ENCODE measurements at places on chromosomes 3 and 15.

- no peak for DNase-seq
Observed at GRCh38 chr3:108333961-108334360, 37.6 kb downstream of the HHLA2 start.

- peak; percentile 78 for DNase-seq
Observed at GRCh38 chr15:40091861-40092255, 16.8 kb downstream of the BMF start.

DNA sequence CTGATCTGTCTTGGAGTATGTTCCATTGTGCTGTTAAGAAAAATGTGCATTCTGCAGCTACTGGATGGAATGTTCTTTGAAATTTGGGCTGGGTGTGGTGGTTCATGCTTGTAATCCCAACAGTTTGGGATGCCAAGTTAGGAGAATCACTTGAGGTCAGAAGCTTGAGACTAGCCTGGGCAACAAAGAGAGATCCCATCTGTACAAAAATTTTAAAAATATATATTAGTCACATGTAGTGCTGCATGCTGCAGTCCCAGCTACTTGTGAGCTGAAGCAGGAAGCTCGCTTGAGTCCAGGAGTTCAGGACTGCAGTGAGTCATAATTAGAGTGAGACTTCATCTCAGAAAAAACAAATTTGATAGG lies 62.8 kb upstream of the PLSCR4 start:
- no peak for DNase-seq

- no peak for DNase-seq
Observed at GRCh38 chr3:49841126-49841696, 15.2 kb downstream of the TRAIP start.

- DNase-seq = no peak
Observed at GRCh38 chr15:77988347-77989295, 88.9 kb downstream of the TBC1D2B start.

DNA sequence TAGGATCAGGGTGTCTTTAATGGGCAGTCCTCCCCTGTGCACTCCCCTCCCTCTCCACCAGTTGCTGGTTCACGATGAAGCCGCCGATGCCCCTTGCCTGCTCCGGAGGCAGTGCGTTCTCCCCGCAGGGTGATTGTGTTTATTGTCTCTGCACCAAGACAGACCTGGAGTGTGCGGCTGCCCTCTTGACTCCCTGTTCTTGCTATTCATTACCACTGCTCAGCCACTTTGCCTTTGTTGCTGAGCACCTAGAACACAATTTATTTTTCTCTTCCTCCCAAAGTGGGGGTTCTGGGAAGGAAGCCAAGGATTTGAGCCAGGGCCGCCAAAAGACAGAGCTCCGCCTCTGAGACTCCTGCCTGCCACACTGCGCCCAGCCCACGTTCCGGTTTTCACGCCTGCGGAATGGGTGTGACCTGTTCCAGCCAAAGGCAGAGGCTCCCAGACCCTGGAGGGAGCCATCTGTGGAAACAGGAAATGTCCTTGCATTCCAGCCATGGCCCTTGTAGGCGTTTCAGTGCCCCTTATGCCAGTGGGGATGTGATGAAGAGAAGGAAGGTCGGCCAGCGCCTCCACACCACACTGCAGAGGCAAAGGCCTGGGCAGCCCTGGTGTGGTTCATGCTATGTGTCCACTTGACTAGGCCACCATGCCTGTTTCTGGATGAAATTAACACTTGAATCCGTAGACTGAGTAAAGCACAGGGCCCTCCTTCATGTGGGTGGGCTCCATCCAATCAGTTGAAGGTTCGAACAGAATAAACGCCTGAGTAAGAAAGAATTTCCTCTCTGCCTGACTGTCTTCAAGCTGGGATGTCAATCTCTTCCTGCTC lies 85.8 kb downstream of the HMG20A start:
- DNase-seq = no peak

DNA sequence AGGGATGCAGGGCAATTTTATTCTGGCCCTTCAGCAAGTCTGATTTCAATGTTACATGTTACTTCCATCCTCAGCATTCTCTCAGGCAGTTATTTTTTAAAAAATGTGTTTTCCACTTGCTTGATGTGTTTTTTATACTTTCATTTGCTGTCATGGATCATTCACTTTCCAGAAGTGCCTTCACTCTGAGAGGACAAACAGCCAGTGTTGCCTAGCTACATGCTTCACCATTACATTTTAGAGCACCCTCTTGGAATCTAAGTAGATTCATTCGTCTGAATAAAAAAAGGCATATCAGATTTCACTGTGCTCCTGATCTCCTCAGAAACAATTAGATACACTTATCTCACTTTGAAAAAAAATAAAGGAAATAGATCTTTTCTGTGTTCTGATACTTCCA lies 93.6 kb upstream of the POU1F1 start:
- no peak for DNase-seq

- DNase-seq = no peak
Observed at GRCh38 chr3:48970586-48970985, 19.5 kb upstream of the P4HTM start.

DNA sequence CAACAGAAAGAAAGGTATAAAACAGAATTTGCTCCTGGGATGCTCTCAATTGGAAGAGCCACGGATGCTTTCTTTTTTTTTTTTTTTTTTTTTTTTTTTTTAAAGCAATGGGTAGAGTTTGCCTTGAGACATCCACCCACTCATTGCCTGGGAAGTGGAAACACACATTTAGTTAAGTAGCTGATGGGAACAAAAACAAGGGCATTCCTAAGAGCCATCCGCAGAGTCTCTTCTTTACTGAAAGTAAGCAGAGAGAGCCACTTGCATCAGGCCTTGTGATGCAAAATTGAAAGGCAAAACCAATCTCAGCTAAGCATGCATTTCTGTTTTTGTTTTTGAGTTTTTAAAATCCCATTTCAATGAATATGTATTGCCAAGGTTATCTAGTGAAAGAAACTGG lies 787.9 kb upstream of the LMCD1 start:
- no peak for DNase-seq

DNA sequence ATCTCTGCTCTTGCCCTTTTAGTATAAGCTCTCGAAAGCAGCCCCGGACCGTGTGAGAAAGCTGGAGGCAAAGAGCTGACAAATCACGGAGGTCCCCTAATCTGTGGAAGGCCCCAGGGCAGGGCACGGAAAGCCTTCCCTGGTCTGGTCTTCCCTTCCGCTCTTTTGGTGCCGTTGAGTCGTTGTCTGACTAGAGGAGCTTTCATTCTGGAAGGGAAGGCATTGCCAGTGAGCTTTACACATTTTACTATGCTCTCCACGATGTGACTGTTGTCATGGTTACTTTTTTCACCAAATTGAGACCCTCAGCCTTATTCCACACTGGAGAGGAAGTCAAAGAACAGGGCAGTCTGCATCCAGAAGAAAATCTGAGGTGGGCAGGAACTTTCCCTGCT lies 71.7 kb downstream of the CYP19A1 start:
- no peak for DNase-seq

- no peak for DNase-seq
Observed at GRCh38 chr3:29759411-29760225, 478.7 kb downstream of the RBMS3 start.

DNA sequence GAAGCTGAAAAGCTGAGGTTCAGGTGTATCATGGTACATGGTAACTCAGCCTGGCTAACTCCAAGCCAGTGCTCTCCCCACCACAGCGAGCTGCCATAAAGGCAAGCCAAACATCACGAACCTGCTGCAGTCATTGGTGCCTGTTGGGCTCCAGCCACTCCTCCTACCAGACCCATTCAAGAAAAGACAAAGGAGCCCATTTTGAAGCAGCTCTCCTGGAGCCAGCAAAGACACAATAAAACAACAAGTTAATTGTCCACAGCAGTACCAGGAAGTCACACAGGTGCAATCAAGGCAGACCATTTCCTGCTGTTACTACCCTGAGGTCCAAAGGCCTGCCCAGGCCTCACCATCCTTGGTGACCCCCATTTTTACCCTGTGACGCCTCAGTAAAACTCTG lies 77.6 kb downstream of the DAPK2 start:
- no peak for DNase-seq

DNA sequence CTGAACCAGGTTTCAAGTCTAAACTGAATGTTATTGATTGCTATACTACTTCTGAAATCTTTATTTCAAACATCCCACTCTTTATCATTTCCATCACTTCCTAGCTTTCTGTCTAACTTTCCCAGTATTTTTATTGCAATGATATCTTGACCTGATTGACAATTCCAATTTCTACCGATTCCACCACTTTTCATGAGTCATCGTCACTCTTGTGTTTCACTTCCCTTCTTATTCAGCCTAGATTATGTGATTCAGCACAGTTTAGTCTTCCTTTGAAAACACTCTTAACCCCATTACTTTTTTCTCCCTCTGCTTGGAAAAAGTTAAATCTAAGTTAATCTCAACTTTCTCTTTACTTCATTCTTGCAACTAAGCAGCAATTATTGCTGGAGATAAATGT lies 62.6 kb downstream of the SLC7A14 start:
- no peak for DNase-seq

DNA sequence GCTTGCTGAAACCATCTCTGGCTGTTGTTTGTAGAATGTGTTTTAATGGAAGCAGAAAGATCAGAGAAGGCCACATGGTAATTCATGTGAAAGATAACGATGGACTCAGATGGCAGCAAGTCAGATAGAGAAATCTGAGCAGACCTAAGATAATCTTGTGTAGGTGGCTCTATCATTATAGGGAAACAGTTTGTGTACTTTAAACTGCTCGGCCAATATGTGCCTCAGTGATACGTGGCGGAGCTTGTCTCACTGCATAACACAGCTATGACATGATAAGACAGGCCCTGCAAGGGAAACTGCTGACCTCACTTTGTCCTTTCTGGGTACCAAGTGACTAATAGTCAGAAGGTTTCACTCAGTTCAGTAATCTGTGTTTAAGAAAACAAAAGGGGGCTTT lies 51.0 kb downstream of the MME start:
- no peak for DNase-seq

GRCh38 chr3:90102146-90102545 lies 994.7 kb downstream of the EPHA3 start:
- DNase-seq = no peak

- no peak for DNase-seq
Observed at GRCh38 chr3:98395101-98395500, 4.6 kb downstream of the OR5K3 start.

- no peak for DNase-seq
Observed at GRCh38 chr3:128073185-128073725, 21.0 kb downstream of the SEC61A1 start.

DNA sequence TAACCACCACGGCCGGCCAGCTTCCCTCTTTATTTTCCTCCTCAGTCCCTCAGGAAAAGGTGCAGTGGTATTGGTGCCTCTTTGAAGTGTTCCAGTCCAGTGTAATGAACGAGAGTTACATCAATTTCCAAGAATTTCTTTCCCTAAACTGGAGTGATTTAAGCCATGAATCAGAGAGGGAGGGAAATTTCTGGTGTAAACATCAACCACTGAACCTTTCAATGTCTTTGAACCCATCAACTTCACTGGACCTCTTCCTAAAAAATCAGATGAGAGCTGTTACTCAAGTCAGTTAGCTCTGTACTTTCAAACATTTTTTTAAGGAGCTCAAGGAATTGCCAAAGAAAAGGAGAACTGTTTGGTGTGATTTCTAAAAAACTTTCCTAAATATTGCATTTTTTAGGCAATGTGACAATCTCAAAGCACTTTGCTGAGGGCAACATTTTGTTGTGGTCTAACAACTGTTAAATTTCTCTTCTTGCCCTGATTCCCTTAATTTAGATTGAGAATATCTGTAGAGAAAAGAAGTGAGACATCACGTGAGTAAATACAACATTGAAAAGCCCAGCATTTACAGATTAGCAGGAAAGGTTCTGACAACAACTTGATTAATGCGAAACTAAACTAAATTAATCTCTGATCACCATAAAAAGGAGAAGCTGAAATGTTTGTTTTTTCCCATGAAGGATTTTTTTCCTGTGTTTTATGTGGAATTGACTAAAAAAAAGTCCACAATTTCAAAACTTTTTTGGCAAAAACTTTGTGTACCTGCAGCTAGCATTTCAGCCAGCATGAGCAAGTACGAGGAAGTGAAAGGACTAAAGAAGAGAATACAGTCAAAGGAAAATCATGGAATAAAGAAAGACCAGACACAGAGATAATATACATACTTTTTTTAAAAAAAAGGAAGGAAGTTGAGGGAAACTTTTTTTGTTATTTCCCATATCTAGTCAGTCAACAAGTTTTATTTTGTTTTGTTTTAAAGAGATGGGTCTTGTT lies 9.1 kb upstream of the DAZL start:
- no peak for DNase-seq

DNA sequence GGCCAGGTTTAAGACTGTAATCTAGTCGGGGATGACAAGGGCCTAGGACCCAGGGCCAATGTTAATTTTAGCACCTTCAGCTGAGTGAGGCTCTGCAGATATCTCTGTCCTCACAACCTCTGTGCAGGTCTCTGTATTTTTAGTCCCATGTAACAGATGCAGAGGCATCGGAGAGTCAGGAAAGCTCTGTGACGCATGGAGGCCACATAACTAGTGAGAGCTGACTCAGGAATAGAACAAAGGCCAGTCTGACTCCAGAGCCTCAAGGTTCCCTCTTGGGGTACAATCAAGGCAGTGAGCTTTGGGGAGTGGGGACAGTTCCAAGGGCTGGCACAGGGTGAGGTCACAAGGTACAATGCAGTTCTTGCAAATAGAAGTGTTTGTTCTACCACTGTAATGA lies 31.0 kb downstream of the FSTL1 start:
- no peak for DNase-seq

GRCh38 chr3:133269393-133269792 lies 130.5 kb upstream of the BFSP2 start:
- no peak for DNase-seq

DNA sequence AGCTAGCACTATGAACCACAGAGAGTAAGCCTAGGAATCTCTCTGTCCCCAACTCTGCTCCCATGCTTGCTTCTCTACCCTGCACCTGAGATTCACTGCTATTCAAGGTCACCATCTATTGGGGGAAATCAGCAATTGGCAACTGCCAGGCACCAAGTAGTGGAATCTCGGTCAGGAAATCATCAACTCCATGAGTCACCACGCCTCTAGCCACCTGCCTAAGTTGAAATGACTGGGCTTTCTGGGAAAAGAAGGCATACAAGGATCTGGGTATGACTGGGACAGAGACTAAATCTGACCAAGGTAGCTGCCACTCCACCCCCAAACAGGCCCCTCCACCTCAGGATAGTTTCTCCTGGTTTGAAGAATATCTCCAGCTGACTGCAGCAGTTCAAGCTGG lies 464.1 kb upstream of the CBLB start:
- no peak for DNase-seq

DNA sequence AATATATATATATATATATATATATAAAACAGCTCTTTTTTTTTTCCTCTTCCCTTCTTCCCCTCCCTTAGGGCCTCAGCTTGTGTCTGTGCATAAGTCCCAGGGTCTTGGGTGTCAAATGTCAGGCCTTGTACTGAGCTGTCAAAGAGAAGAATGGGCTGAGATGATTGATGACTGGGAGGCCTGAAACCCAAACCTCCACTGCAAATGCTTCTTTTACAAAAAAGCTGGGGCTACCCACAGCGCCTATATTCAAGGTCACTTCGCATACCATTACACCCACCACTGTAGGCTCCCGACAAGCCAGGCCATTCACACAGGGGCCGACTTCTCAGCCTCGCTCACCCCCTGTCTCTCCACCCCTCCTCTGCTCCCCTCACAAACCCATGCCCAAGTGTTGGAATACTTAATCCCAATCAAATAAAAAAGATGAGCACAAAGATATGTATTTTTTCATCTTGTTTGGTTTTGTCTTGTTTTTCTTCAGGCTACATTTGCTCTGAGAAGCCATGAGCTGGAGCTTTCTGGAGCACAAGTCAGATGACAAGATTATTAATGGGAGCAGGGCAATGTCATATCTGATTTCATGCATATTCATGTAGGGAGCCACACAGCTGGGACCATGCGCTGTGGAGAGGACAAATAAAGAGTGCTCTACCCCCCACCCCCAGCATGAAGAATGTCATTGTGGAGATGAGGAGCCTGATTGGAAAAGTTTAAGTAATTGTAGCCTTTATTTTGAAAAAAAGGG lies 614.4 kb upstream of the NR2F2 start:
- no peak for DNase-seq

Measured in SK-N-MC (cell line).